ENCODE measurements at places on chromosomes 4 and X.

DNA sequence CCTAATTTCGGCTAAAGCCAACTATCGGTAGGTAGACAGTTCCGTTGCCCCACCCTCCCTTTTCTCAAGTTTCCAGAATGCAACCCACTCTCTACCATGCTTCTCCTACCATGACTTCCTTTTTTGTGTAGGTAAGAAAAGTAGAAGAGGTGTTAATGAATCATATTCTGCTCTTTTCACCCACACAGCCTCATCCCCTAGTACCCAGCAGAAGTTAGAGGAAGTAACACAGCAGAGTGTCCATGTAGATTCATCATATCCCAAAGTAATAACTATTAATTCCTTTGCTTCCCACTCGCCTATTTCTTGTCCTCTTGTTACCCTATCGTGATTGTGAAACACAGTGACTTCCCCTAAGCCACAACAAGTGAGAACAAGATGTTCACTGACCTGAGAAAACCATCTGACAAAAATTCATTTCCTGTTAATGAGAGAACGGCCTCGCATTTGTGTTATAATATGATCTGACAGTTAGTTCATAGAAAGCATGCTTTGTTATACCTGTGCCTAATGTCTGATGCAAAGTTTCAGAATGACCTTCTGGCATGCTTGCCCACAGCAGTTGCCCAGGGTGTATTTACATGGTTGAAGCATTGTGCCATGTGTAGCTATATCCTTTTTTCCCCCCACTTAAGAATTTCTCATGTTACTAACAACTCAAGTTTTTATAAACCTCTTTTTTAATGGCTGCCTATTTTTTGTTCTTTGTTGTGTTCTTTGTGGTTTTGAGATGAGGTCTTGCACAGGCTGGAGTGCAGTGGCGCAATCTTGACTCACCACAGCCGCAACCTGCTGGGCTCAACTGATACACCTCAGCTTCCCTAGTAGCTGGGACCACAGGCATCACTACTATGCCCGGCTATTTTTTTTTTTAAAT is 185.6 kb downstream of the RAP1GDS1 start:
- no peak for DNase-seq

DNA sequence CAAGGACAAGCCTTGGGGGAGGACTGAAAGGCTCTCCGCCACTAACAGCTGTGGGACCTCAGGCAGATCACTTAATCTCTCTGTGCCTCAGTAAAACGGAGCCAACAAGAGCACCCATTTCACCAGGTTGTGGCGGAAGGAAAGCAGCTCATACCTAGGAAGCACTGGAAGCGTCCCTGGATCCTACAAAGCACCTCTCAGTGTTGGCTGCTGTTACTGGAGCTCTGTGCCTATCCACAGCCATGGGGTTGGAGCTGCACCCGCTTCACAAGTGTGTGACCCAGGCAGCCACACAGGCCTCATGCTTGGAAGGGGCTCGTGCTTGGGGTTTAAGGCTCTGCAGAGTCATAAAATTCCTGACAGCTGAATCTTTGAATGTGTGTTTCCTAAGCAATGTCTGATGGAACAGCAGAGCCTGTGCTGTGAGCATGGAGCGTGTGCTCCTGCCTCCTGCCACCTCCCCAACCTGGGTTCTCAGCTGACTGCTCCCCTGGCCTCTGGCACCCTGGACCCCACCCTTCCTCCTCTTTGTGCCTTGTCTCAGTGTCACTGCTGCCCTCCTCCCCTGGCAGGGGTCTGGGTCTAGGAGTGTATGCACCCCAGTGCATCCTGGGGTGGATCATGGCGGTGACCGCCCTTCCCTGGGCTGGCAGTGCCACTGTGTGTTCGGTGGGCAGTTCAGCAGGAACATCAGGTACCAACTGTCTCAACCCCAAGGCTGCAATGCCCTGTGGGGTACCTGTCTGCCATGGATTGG is 14.4 kb upstream of the MAN2B2 start:
- DNase-seq: no peak

- DNase-seq: no peak
Measured at GRCh38 chrX:131861088-131861787, 161.9 kb upstream of the STK26 start.

GRCh38 chr4:48542888-48543287 is 52.8 kb downstream of the ZAR1 start:
- DNase-seq: no peak

DNA sequence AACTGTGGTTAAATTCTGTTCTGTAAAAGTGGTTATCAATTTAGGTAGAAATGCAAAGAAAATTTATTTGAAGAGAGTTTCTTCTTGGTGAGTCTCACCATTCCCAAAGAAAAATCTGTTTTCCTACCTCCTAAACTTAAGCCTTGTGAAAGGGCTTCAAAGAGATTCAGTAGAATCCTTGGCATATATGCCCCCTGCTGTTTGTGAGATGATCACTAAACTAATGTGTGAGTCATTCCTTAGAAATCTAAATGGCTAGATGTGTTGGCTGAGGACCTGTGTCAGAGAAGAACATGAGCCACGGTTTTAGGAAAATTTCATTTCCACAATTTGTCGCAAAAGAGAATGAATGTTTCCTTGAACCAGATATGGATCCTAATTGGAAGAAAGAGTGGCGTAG is 260.9 kb downstream of the SLC7A11 start:
- no peak for DNase-seq

GRCh38 chr4:147674496-147674895 is 9.5 kb downstream of the PRMT9 start:
- DNase-seq: no peak

DNA sequence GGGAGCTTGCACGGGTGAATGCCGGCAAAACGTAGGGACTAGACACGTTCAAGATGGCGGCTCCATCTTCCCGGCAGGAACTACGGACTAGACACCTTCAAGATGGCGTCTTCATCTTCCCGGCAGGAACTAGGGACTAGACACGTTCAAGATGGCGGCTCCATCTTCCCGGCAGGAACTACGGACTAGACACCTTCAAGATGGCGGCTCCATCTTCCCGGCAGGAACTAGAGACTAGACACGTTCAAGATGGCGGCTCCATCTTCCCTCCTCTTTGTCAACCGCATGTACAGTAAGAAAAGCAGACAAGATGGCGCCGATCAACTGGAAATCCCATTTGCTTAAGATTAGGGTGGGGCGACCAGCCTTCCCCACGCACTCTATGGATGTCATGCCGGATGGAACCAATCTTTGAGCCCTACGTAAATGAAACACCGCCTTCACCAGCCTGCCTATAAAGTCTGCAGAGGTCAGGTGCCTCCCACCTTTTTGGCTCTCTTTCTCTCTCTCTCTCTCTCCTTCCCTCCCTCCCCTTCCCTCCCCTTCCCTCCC is 222.4 kb downstream of the CRLF2 start:
- DNase-seq: peak; percentile 93

- no peak for DNase-seq
Measured at GRCh38 chrX:12999422-12999821, 24.5 kb downstream of the TMSB4X start.

DNA sequence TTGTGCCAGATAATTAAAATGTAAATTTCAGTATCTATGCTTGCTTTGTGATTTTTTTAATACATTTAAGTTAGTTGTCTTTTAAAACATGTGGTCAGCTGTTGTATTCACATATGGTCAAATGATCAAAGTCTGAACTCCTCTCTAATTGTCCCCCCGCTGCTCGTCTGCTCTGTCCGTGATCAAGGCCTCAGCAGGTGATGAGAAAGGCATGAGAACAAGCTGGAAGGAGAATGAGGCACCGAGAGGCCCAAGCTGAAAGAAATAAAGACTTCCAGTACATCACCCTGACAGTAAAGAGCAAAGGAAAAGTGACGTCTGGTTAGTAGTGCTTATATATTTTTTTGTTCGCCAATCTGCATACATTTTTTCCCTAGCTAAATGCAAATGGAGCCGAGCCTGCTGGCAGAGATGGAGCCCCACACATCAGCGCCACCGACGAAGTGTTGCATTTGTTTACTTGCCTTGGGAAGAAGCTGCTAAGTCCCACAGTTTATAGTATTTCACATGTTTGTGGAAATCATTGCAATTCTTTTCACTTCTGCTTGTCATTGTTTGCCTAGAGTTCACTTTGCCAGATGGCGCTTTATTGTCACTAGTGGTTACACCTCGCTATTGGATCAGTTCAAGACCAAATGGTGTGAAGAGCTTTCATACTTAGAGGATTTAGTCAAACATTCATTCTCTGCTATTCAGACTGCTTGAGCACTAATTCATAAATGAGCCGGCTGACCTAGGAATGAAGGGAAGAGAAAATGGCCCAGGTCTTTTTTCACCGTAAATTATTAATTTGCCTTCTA is 181.5 kb downstream of the ZIC3 start:
- DNase-seq: no peak

GRCh38 chrX:39670281-39670680 is 427.5 kb downstream of the BCOR start:
- DNase-seq: no peak

DNA sequence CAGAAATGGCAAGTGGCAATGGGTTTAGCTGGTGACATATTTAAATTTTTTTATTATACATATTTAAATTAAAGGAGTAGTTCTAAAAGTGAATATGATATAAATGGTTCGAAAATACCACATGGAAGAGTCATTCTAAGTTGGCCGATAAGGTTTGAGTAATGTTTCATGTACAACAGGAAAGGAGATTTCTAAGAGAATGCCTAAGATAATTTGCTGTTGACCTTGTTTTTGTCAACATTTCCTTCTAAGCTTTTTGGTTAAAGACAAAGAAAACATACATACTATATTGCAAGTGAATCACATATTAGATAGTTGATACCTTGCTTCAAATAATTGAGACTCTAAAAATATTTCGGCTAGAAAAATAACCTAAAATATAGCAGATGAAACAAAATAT is 526.6 kb upstream of the SLIT2 start:
- DNase-seq: no peak

DNA sequence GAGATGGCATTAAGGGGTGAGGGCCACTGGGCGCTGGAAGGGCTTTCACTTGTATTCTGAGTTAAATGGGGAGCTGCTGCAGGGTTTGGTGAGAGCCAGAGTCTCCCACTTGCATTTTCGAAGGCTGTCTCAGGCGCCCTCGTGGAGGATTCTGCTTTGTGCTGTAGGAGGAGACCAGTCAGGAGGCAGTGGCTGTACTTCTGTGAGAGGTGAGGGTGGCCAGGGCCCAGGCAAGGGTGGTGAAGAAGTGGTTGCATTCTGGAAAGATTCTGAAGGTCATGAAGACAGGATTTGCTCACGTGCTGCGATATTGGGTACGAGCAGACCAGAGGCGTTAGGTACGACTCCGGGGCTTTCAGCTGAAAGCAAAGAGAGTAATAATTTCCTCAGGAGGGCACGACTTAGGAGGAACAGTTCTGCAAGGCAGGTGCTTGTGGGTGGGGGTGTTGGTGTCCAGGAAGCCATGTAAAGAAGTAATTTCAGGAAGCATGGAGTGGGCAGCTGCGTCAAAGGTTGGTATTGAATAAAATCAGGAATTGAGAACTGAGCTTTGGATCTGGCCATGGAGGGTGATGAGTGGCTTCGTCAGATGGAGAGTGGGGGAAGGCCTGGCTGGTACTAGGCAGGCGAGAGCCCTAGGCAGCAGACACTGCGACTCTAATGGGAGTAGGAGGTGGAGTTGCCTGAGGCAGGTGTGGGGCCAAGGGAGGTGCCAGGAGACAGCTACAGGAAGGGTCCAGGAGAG is 18.2 kb downstream of the PIGG start:
- no peak for DNase-seq

- DNase-seq: no peak
Measured at GRCh38 chr4:24394041-24394440, 190.3 kb downstream of the DHX15 start.

GRCh38 chrX:149571770-149572169 is 15.5 kb downstream of the MAGEA9B start:
- no peak for DNase-seq

DNA sequence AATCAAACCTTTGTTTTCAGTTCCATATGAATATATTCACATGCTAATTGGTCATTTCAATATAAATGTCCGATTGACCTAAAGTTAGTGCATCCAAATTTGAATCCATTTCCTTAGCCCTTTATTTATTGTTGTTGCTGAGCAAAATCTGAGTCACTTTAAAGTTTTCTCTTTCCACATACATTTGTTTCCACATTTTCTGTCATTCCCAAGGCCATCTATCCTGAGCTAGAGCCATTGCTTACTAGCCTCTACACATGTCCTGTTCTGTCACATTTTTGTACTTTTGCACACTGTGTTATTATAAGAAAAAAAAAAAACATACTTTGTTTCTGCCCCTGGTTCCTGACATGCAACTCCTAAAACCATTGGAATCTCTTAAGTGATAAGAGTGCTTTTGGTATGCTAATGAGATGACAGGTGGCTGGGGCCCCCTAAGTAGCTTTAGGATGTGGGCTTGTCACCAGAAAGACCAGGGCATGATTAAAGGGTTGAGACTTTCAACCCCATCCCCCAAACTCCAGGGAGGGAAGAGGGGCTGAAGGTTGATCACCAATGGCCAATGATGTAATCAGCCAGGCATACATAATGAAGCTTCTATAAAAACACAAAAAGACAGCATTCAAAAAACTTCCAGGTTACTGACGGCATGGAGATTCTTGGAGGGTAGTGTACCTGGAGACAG is 353.3 kb upstream of the MAGEB16 start:
- no peak for DNase-seq

GRCh38 chrX:101803451-101803850 is 128.4 kb downstream of the ZMAT1 start:
- DNase-seq: no peak

GRCh38 chr4:120769227-120769626 is 153.3 kb downstream of the PRDM5 start:
- no peak for DNase-seq

- no peak for DNase-seq
Measured at GRCh38 chr4:55744369-55744768, 75.2 kb upstream of the EXOC1L start.

DNA sequence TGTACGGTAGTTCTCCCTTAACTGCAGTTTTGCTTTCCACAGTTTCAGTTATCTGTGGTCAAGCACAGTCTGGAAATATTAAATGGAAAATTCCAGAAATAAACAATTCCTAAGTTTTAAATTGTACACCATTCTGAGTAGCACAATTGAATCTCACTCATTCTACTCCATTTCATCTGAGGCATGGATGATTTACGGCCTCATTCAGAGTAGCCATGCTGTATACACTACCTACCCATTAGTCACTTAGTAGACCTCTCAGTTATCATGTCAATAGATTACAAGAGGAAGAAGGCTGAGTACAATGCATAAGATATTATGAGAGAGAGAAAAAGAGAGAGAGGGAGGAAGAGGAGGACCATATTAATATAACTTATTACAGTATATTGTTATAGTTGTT is 77.5 kb downstream of the ENOX2 start:
- peak; percentile 6 for DNase-seq

- DNase-seq: no peak
Measured at GRCh38 chrX:101676571-101676970, 16.9 kb upstream of the ARMCX2 start.

GRCh38 chr4:1300466-1301455 is 11.1 kb downstream of the MAEA start:
- no peak for DNase-seq

DNA sequence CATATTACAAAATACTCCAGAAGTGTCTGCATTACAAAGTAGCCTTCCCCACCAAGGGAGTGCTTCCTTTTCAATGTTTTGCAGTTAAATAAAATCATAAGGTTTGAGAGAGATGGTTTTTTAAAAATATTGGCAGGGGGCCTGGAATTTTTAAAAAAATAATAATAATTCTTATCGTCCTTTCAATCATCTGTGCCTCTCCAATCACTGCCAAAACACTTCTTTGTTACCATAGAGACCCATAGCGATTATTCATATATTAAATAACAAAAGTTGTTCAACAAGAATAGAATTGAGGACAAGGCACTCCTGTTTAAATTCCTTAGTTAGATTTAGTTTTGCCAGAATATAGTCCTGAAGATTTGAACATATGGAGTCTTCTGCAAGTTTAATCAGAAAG is 203.1 kb downstream of the FAT4 start:
- DNase-seq: no peak

GRCh38 chrX:70826715-70827114 is 81.8 kb downstream of the TEX11 start:
- no peak for DNase-seq
